Activated T-helper 17 cell treated with anti-CD3 and anti-CD28 coated beads, Interleukin-2, amount 50 U/mL, for 72 hours (primary cell): ENCODE measurements at places on chromosomes 3 and 15. TPM values are rescaled to one million over a fixed set of nuclear protein-coding genes. Genes with fewer than 3 reads are reported as not detected.

DNA sequence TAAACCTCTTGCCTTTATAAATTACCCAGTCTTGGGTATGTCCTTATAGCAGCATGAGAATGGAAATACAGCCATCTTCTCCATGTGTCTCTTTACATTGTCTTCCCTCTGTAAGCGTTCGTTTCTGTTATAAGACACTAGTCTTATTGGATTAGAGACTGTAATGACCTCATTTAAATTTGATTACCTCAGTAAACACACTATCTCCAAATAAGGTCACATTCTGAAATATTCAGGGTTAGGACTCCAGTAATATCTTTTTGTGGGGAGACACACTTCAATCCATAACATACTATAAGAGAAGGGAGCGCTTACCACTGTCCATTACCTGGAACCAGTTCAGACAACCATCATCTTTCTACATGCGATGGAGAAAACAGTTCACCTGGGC is 34.3 kb upstream of the CD47 start:
- peak; percentile 8 for ATAC-seq

- ATAC-seq = no peak
Measured at GRCh38 chr15:69792823-69793222, 304.9 kb downstream of the TLE3 start.

DNA sequence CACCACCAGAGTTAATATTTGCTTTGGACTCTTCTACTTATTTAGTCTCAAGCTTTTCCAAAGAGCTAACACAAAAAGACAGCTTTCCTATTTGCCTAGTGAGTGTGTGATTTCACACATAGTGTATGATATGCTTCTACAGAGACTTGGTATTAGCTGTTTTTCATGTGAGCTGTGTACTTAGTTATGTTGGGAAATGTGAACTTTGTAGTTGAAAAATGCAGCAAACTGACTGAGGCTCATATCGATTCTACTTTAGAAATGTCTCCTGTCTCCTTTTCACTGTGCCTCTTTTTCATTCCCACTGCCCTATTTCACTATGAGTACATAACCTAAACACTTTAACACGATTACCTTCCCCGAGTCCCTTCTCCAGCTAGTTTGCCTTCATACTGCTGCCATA is 136.5 kb downstream of the ALCAM start:
- no peak for ATAC-seq

GRCh38 chr3:44584646-44585501 is at the start of gene ZNF660:
TSS of gene ZNF660 (plus strand) at chr3:44584964. CDS start at chr3:44594194, 9,230 bp downstream.
- no peak for ATAC-seq

- no peak for ATAC-seq
Measured at GRCh38 chr3:74122281-74122680, 492.2 kb downstream of the CNTN3 start.

DNA sequence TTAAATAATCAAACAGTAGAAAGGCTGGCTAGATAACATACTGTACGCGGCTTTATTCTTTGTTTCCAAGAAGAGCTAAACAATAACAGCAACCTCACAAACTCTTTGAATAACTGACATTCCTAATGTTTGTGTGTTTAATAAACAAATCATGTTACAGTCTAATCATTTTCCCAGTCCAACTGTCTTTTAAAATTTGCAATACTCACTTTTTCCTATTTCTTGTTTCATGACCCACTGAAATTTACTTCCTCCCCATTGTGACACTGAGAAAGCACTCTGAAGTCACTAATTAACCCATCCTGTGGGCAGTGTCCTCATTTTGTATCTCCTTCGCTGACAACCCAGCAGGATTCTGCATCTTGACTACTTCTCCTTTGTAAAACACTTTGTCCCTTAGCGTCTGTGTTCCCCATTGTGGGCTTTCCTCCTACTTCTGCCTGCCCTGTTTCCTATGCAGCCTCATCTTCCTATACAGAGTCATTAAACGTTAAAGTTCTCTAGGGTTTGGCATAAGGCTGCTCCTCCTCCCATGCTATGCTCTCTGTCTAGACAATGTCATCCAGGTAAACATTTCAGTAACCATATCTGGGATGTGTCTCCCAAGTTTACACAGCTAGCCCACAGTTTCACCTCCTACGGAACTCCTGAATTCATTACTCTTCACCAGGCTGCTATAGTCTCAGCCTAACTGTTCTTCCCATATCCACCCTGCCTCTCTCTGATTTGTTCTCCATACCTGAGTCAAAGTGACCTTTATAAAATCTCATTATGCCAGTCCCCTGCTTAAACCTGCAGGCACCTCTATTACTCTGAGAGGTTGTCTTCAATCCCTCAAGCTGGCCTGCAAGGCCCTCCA is 148.9 kb downstream of the GREM1 start:
- ATAC-seq = peak; percentile 28

- ATAC-seq = no peak
Measured at GRCh38 chr3:105137911-105138310, 228.8 kb upstream of the ALCAM start.

KBTBD13 gene
- total RNA-seq = not detected

MUC4 gene
- 2.4 TPM for total RNA-seq

TMEM108 gene
- total RNA-seq = not detected

RPL22L1 gene
- 105 TPM for total RNA-seq

EID1 gene
- total RNA-seq = 96.9 TPM

SOX2 gene
- 3.7 TPM for total RNA-seq
